ENCODE measurements at places on chromosomes 4 and X.
A peak's percentile ranks its signal among the peaks of the same experiment; 100 is the strongest.

- peak; percentile 49 for DNase-seq
These were observed at the start of gene PLS3 for GRCh38 chrX:115560978-115561604. Gene PLS3 (plus strand): TSS chrX:115561174. CDS start chrX:115610251, 49,077 bp downstream.

DNA sequence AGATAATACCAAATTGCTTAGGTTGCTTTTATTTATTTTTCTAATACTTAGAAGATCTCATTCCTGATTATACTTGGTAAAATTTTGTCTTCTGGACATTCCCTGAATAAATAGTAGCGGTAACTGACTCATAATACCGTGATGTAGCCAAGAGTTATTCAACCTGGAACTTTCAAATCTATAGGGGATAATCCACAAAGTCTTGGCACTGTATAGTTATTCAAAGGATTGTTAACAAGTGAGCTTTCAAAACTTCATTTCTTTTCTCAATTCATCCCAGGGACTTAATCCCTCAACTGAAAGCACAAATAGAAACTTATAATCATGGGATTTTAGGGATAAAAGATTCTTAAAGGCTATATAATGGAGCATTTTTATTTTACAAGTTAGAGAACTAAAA is 1383.3 kb downstream of the FAM133A start:
- DNase-seq: no peak

DNA sequence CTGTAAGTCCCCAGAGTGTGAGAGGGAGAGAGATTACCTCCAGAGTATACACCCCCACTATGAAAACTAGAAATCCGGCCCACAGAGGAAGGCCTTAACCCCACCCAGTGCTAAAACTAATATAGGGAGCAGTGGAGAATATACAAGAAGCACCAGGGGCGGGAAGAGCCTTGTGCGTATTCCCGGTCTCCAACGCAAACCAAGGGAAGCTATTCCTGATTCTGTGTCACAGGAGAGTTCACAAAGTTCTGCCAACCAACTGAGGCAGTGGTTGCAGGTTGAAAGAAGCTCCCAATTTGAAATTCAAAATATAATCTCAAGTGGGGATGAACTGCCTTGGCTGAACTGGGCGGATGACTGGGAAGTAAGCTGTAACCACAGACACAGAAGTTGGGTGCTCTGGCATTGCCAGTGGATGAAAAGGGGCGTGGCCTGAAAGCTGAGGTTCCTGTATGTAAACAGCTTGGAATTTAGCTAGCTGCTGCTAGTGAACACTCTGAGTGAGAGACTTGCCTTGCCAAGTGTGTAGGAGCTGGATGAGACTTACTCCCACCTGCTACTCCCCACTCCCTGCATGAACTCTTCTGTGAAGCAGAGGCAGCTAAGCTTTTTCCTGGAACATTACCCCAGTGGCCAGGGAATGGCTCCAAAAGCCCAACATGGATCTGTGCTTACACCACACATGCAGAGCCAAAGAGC is 32.7 kb downstream of the ELF2 start:
- no peak for DNase-seq

DNA sequence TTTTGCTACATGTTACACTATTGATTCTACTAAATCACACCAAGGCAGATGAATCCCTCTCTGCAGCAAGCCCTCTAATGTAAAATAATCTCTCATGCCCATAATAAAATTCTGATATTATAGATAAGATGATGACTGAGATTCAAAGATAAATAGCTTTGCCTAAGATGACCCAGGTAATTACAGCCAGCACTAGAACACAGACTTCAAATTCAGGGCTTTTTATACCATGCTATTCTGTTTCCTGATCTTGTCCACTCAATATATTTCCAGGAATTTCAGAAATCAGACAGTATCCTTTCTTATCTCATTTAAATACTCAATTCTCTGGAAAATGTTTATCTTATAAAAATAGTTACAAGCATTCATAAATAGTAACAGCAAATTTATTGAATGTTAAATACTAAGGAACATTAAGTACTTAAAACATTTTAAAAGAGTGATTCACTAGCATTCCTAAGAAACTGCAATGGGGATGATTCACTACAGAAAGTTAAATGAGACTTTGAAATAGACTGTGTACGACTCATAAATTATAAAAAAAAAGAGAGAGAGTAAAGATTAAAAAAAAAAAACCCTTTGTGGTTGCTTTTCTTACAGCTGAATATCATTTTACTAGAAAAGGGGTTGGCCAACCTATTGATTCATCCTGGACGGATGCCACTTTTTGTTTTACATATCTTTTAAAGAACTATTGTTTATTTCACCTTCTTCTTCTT is 45.8 kb upstream of the IL21 start:
- DNase-seq: no peak

DNA sequence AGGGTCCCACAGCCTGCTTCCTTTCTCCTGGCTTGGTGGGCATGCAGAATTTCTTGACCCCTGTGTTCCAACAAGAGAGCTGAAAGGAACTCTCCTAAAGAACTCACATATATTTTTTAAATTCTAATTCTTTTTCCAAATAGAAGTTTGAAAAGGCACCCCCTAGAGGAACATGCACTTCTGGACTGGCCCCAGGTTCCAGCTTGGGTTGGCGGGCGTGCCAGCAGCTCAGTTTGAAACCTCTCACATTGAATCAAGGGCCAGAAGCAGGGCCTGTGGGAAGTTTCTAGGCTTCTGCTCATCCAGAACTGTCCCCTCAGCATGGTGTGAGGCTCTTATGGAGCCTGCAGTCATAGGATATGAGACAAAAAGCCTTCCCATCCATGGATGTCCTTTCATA is 132.6 kb downstream of the ATG4A start:
- DNase-seq: no peak

- DNase-seq: no peak
These were observed 34.4 kb upstream of the ACSL1 start for GRCh38 chr4:184860018-184860779.

DNA sequence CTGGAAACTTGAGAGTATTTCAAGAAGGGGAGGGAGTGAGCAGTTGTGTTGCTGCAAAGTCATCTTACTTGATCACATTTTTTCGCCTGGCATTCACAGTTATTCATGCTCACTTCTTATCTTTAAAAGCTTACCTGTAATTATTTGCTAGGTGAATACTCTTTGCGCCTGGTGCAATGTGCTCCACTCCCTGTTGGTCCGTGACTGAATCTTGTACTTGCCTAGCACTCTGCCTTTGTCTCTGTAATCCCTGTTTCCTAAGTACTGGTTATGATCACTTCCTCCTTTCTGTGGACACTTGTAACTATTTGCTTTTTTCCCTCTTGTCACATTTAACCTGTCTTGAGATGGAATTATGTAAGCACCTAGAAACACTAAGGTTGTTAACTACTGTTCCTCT is 5.8 kb downstream of the BMP2K start:
- DNase-seq: no peak

DNA sequence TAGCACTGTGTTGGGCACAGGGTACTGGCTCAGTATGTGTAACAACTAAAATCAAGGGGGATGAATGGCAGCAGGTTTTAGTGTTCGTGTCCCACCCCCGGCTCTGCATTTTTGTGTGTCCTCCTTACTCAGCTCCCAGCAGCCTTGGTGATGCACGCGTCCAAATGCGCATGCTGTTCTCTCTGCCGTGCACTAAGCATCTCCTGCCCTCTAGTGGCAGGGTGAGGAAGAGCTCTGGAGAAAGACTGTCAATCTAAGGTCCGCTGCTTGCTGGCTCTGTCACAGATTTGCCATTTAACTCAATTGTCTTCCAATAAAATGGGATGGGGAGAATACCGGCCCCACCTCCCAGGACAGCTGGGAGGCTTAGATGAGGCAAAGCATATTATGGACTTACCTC is 61.4 kb downstream of the WFS1 start:
- DNase-seq: no peak

DNA sequence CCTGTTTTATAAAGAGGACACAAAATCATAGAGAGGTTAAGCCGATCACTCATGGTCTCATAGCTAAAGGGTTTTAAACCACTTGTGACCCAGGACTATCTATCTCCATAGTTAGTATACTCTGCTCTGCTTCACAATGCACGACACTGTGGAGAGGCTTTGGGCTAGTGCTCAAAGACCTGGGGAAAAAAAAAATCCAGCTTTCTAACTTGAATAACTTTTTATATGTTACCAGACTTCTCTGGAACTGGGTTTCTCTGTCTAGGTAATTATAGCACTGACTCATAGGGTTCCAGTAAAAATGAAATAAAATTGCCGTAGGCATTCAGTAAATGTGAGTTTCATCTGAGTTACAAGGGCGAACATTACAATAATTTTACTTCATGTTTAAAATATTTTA is 273.7 kb upstream of the TECRL start:
- no peak for DNase-seq

DNA sequence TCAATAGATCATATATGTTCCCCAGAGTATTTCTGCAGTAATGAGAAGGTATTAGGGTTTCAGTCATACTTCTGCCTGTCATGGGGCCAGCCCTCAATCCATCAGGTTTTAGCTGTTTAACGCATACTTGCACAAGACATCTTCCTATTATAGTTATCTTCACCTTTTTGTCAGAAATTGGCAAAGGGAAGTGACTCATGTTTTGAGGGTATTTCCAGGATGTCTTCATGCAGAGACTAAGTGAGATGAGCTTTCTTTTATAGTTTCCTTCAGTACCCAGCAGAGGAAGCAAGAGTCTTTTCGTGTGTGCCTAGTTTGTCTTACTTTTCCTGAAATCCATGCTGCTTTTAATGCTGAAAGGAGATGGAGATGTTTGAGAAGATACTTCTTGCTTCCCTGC is 9.5 kb downstream of the CSTF2 start:
- no peak for DNase-seq

- DNase-seq: no peak
These were observed 38.1 kb downstream of the GPR174 start for GRCh38 chrX:79182616-79183015.

DNA sequence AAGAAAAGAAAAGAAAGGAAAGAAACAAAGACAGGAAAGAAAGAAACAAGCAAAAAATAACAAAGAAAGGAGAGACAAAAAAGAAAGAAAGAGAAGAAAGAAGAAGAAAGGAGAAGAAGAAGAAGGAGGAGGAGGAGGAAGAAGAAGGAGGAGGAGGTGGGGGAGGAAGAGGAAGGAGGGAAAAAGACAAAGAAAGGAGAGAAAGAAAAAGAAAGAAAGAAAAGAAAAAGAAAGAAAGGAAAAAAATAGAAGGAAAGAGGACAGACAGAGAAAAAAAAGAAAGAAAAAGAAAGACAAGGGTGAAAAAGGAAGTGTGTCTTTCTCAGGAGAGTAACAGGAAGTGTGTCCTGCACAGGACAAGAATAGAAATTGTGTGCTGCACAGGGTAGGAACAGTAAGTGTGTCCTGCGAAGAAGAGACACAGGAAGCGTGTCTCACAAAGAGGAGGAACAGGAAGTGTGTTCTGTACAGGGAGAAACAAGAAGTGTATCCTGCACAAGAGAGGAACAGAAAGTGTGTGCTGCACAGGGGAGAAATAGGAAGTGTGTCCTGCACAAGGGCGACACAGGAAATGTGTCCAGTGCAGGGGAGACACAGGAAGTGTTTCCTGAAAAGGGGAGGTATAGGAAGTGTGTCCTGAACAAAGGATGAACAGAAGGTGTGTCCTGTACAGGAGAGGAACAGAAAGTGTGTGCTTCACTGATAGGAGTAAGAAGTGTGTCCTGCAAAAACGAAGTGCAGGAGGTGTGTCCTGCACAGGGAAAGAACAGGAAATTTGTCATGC is 101.2 kb downstream of the ARSF start:
- DNase-seq: no peak

GRCh38 chr4:188819233-188819632 is 680.0 kb downstream of the TRIML1 start:
- no peak for DNase-seq

- no peak for DNase-seq
These were observed 57.9 kb upstream of the HPSE start for GRCh38 chr4:83392562-83392961.

DNA sequence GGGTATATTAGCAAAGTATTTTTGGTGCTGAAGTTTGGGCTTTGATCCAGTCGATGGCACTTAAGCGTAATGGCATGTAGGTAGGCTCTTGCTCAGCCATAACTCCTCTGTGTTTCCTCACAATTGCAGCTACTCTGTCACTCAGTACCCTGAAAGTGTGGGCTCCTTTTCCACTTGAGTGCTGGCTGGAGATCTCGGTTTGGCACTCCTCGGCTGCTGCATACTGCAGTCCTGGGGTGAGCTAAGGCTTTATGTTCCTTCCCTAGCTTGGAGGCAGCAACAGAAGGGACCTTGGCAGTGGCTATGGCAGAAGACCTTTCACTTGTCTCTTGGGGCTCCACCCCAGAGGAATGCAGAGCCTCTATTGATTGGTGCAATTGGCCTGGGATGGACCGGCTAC is 106.7 kb upstream of the GRXCR1 start:
- no peak for DNase-seq

- DNase-seq: no peak
These were observed 116.3 kb downstream of the HS3ST1 start for GRCh38 chr4:11312389-11312788.

- DNase-seq: no peak
These were observed 18.0 kb upstream of the MANBA start for GRCh38 chr4:102778720-102779119.

GRCh38 chrX:154840856-154841255 is 6.4 kb upstream of the SMIM9 start:
- DNase-seq: peak; percentile 33

GRCh38 chrX:39605866-39606265 is 491.9 kb downstream of the BCOR start:
- no peak for DNase-seq

DNA sequence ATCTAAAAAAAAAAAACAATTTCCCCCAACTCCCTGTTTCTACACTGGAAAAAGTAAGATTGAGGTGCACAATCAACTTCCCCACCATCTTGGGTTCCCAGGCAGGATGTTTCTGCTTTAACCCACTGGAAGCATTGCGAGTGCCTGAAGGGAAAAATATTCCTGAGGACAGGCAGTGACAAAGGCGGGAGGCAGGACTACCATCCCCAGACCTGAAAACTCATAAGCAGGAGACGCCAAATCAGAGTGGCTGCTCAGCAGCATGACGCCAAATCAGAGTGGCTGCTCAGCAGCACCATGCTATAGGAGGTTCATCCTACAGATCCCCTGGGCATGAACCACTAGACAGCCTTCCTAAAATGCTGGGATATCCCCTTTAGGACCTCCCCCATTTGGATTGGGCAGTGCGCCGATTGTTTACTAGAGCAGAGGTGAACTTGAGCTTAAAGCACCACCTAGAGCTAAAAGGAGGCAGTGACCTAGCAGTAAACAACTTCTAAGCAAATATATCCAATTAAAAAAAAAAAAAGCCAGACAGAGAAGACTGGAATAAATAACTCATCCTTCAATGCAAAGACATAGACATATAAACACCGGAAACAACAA is 35.0 kb upstream of the GK start:
- no peak for DNase-seq

DNA sequence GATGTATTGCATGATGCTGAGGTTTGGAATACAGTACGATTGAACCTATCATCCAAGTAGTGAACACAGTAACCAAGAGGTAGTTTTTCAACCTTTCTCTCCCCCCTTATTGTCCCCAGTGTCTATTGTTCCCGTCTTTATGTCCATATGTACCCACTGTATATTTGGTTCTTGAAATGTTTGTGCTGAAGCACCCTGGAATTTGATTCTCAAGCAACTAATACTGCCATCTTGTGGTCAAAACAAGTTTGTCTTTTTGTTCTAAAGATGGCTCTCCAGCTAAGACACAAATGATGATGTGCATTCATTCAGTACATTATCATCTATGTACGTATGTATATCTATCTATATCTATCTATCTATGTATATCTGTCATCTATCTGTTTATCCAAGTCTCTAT is 33.5 kb upstream of the DCX start:
- DNase-seq: peak; percentile 72

GRCh38 chr4:96073461-96073860 is 233.6 kb downstream of the PDHA2 start:
- DNase-seq: no peak
